ENCODE measurements at places on chromosomes 12 and 14. TPM values are rescaled to one million over a fixed set of nuclear protein-coding genes. Genes with fewer than 3 reads are reported as not detected.
A peak's percentile ranks its signal among the peaks of the same experiment; 100 is the strongest.

OLR1 gene
- total RNA-seq = 4.1 TPM

GRCh38 chr14:23929822-23930294 lies 23.7 kb upstream of the DHRS4 start:
- peak; percentile 57 for DNase-seq

DNA sequence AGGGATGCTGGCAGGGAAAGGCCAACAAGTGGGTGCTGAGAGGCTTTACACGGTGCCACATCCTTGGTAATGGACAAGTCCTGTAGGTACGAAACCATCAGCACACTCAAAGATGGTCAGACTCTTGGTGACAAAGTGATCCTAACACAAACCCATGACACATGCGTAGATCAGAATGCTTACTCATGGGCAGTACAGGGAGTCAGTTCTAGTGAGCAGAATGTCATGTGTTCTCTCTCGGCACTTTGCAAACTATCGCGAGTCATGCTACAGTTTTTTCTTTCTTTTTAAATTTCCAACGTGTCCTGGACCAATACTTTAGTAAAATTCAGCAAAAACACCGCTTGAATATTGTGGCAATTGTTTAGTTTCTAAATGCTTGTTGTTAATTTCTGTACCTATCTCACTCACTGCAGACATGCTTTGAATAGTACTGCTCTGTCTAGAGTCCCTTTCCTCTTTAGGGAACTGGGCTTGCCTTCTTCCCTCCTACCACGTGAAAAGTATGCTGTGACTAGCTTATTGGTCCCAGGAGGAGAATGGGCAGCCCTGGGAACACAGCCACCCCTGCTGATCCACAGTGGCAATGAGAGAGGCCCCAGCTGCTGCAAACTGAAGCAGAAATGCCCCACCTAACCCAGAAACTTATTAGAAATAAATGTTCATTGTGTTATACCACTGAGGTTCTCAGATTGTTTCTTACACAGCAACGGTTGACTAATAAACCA lies 62.4 kb downstream of the UBR7 start:
- DNase-seq = peak; percentile 19

IL31 gene
- not detected for total RNA-seq

GRCh38 chr14:24273422-24273998 lies 2.1 kb upstream of the RABGGTA start:
- DNase-seq = no peak

DNA sequence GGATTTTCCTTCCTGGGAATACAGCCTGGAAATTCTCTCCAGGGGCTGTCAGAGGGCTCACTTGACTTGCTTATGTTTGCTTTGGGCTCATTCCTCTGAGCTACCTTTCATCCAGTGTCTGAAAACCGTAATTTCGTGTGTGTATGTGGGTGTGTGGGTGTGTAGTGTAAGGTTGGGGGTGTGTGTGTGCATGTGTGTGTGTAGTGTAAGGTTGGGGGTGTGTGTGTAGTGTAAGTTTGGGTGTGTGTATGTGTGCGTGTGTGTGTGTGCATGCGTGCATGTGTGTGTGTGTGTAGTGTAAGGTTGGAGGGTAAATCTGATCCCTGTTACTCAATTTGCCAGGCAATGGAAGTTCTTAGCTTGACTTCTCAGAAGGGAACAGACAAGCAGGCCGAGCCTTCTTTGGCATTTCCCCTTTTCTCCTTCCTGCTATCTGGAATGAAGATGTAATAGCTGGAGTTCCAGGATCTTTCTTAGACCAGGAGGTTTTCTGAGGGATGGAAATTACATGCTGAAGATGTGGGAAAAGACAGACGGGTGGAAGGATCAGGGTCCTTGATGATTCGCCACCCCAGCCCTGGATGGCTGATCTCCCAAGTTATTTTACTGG lies 15.5 kb upstream of the BEGAIN start:
- DNase-seq = no peak
